LHCN-M2 (cell line): ENCODE measurements at places on chromosomes 7 and 10.

GRCh38 chr7:12475362-12476063 is 71.8 kb upstream of the VWDE start:
- DNase-seq = peak; percentile 65

DNA sequence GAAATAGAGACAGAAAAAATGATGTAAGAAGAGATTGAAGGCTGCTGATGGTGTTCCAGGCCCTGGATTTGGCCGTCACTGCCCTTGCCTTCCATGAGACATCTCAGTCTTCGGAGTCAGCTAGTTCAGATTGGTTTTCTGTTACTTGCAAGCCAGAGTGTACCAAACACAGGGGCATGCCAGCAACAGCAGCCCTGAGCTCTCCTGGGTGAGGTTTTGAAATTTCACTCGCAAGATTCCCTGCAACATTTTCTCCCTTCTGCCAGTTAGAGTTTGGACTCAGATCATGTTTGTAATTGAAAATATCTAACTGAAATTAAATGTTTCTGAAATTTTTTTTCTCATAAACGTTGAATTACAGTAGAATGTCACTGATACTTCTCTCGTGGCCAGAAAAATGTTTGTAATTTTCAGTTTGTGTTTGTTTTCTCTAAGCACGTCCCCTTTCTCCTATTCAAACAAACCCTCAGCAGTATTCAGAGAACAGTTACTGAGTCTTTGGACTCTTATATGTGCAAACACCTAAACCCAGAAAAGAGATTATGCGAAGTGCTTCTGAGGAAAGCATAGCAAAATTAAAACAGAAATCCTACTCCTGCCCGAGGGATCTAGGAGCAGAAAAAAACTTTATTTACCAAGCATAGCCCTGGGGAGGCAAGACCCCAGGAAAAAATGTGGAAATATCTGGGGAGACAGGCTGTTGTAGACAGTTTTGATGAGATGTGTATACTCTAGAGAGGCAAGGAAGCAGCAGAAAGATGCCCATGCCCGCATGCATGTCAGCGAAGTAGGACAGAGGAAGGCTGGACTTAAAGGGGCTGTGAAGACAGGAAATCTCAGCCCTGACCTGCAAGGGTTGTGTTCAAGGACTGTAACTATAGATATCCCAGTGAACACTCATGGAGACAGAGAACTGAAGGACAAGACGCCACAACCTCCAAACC is 43.0 kb upstream of the NAMPT start:
- DNase-seq = no peak

- no peak for DNase-seq
Measured at GRCh38 chr10:93060887-93061593, 442 bp downstream of the CYP26C1 start.

- peak; percentile 64 for DNase-seq
Measured at GRCh38 chr10:126651467-126651866, 19.0 kb downstream of the C10orf90 start.

GRCh38 chr10:43395571-43396060 is 13.4 kb downstream of the HNRNPF start:
- DNase-seq = peak; percentile 17

DNA sequence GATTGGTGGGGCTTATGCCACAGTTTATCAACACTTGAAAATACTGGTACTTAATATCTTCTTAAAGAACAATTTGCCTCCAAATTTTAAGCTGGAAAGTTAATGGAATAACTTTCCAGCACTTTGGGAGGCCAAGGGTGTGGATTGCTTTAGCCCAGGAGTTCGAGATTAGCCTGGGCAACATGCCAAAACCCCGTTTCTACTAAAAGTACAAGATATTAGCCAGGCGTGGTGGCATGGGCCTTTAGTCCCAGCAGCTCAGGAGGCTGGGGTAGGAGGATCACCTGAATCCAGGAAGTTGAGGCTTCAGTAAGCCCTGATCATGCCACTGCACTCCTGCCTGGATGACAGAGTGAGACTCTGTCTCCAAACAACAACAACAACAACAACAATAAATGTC is 56.0 kb downstream of the PRF1 start:
- no peak for DNase-seq
